Bronchial epithelial cell (primary cell): ENCODE measurements at places on chromosomes 4 and X. TPM values are rescaled to one million over a fixed set of nuclear protein-coding genes. Genes with fewer than 3 reads are reported as not detected.

Gene FRG1
- 23.9 and 26.3 TPM in 2 replicates for total RNA-seq

Gene TBC1D14
- total RNA-seq = 103 and 133 TPM in 2 replicates

Gene BEX2
- total RNA-seq = 46.6 and 79.8 TPM in 2 replicates

Gene ADH1C
- 0.26 TPM in 1 of 2 replicates, not detected in the other for total RNA-seq

Gene GSTCD
- total RNA-seq = 13.7 and 17.1 TPM in 2 replicates

Gene STPG2
- 0.13 TPM in 1 of 2 replicates, not detected in the other for total RNA-seq

Gene GPC4
- total RNA-seq = 0.26 and 0.64 TPM in 2 replicates
